ENCODE measurements at places on chromosomes 4 and X.

- no peak for DNase-seq
These were observed 60.4 kb downstream of the PCDH18 start for GRCh38 chr4:137471895-137472294.

DNA sequence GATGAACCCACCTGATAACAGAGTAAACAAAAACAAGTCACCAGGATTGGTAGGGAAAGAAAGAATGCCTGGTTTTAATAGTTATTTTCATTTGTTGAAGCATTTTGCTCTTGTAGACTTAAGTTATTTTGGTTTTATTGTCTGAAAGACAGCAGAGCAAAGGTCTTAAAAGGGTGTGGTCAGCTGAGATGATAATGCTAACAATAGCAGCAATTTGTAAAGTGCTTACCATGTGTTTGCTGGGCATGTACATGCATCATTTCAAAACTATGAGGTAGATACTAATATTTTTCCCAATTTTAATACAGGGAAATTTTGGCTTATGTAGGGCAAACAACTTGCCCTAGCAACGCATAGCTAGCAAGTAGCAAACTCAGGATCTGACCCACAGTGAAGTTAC lies 46.8 kb upstream of the SLC10A4 start:
- no peak for DNase-seq

DNA sequence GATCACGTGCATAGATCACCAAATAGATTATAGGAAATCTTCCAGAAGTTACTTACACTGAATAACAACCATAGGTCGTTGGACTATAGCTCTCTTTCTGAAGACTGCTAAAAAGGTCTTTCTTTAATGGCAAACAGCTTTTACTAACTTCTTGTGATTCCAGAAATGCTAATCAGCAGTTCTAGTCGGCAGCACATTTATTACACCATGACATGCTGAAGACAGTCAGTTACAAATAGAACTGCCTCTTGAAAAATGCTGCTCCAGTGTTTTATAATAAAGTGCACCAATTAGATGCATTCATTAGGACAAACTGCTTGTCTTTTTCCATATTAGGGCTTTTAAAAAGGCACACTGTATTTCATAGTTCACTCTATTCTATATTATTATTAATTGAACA lies 488.2 kb downstream of the PABPC4L start:
- DNase-seq: no peak

- DNase-seq: no peak
These were observed 5.5 kb upstream of the XAGE2 start for GRCh38 chrX:52363247-52363883.

GRCh38 chr4:100985576-100985975 lies 361.8 kb downstream of the PPP3CA start:
- no peak for DNase-seq

DNA sequence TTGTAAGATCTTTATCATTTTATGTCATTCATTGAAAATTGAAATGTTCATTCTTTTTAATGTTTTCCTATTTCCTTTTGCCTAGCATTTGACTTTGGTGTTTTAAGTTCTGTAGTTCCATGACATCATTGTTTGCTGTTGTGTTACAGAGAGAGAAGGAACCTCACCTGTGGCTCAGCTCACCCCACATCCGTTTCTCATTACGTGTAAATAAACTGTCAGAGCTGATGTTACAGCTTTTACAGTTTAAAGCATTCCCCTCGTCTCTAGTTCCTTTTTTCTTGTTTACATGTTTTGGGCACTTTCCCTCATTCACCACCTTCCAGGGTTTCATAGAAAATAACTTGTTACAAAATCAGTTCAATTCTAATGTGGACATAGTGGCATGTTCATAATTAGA lies 137.2 kb downstream of the FNIP2 start:
- no peak for DNase-seq

DNA sequence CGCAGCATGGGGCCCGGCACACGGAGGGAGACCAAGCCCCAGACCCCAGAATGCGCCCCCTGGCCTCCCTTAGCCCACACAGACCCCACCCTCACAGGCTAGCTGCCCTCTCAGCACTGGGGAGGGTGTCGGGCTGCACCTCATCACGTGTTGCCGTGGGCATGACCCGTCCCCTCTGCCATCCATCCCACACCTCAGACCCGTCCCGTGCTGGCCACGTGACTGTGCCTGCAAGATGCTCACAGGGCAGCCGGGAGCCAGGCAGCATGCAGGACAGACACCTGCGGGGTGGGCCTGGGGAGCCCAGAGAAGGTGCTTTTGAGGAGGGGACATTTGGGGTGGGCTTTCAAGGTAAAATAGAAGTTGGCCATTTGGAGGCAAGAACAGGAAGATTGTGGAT lies 4.8 kb downstream of the MSANTD1 start:
- DNase-seq: no peak

DNA sequence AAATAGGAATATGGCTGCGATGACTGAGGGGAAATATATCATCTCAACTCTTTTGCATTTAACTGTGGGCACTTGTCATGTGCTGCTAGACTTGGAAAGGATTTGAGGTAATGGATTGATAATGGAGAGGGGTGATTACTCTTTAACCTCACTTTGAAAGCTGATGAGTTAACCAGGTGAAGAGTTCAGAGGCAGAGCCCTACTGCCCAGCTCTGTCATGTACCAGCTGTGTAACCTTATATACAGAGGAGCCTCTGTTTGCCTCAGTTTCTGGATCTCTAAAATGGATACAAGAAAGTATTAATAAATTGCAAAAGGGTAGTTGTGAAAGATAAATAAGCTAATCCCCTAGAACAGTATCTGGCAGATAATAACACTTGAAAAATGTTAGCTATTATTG lies 51.5 kb downstream of the WDR19 start:
- DNase-seq: no peak

- no peak for DNase-seq
These were observed 345.4 kb downstream of the STIM2 start for GRCh38 chr4:27206009-27206408.

DNA sequence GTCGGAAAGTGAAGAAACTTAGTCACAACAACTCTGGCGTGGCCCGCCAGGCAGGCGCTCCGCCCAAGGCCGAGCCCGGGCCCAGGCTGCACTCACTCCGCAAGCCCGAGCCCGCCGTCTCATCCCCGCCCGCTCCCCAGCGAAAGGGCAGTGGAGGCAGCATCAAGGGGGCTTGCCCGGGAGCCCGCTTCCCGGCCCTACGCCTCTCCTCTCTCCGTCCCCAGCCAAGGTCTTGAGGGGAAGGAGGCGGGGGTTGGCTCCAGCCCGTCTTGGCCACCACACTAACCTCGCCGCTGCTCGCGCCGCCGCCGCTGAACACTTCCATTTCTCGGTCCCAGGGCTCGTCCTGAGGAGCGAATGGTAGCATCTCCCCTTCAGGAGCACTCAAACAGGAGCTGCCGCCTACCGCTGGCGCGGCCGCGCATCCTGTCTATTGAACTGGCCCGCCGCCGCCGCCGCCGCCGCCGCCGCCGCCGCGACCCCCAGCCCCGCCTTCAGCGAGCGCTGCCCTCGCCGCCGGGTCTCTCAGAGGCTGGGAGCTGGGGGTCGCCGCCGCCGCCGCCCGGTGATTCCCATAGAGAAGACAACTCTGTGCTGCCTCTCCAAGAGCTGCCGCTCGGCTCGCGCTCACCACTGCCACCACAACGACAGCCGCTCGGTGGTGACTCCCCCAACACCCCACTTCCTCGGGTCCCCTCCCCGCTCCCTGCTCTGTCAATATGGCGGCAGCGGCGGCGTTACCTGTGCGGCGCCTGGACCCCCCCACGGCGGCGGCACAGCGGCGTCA lies at the start of gene RPS6KA6:
Gene RPS6KA6 (minus strand): TSS at position 667 of the 787 bp plus-strand sequence. CDS start 300 bp downstream, at position 367.
- no peak for DNase-seq

DNA sequence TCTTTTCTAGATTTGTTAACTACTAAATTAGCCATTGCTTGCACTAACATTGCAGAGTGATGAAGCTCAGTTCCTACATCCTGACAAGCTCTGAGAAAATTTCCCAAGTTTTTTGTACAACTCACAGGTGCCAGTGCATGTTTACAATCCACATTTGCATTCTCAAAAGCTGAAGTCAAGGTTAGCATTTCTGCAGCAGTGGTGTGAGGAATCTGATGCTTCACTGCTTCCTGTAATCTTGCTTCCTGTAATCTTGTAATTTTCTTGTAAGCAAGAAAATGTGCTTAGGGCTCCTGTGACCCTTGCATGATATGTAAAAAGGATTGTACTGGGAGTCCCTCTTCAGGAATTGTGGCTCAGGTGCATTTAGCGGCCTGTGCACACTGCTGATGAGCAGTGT lies 207.4 kb upstream of the CXCL13 start:
- DNase-seq: no peak

- no peak for DNase-seq
These were observed 251.1 kb downstream of the DCLK2 start for GRCh38 chr4:150329373-150329772.

- no peak for DNase-seq
These were observed 1904.9 kb downstream of the PCDH7 start for GRCh38 chr4:32624943-32625603.

GRCh38 chrX:54842607-54843006 lies 35.1 kb downstream of the MAGED2 start:
- DNase-seq: no peak

- no peak for DNase-seq
These were observed 86.1 kb downstream of the SOWAHB start for GRCh38 chr4:76811604-76812412.

DNA sequence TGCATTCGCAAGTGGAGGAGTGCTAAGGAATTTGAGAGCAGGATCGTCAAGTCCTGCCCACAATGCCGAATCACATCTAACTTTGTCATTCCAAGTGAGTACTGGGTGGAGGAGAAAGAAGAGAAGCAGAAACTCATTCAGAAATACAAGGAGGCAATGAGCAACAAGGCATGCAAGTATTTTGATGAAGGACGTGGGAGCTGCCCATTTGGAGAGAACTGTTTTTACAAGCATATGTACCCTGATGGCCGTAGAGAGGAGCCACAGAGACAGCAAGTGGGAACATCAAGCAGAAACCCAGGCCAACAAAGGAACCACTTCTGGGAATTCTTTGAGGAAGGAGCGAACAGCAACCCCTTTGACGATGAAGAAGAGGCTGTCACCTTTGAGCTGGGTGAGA lies 100.2 kb upstream of the MED14 start:
- no peak for DNase-seq

GRCh38 chr4:24174602-24175001 lies 284.8 kb upstream of the PPARGC1A start:
- DNase-seq: no peak

DNA sequence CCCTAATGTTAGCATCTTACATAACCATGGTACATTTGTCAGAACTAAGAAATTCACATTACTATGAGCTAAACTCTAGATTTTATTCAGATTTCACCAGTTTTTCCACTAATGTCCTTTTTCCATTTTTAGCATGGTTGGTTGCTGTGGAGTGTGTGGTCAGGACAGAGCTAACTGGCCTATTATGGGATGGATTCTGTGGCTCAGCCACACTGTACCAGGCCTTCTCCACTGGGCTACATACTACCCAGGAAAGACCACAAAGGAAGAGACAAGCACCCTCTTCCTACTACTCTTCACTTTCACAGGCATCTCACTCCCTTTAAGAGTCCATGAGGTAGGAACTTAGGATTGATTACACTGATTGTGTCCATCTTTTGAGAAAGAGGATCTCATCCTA lies 67.4 kb downstream of the ZNF827 start:
- DNase-seq: no peak

DNA sequence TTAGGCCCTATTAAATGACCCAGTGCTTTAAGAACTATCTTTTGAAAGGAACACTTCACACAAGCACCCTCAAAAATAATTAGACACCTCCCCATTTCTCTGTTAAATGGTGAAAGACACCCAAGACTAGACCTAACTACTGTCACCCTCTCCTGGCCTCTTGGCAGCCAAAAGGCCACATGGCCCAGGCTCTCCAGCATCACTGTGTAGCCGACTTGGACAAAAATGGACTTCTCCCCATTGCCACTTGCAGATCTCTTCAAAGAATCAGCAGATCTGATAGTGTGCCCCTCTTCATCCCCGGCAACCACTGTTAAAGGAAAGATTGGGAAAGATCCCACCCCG lies 2.0 kb downstream of the MID1IP1 start:
- DNase-seq: no peak

- DNase-seq: no peak
These were observed 69.6 kb downstream of the TRMT44 start for GRCh38 chr4:8510191-8510590.

Data from esophagus squamous epithelium (tissue), 5 donors.